ENCODE measurements at places on chromosomes 16 and 17. TPM values are rescaled to one million over a fixed set of nuclear protein-coding genes. Genes with fewer than 3 reads are reported as not detected.

ARHGDIG gene
- not detected for total RNA-seq

TCAP gene
- 0.25 TPM for total RNA-seq

PARN gene
- total RNA-seq: 37.6 TPM

ARHGAP27 gene
- 1.7 TPM for total RNA-seq

TSNAXIP1 gene
- 0.15 TPM for total RNA-seq

SPATA32 gene
- not detected for total RNA-seq

KREMEN2 gene
- not detected for total RNA-seq

PRAC1 gene
- total RNA-seq: not detected

CIAPIN1 gene
- 22.9 TPM for total RNA-seq

CHD9 gene
- total RNA-seq: 52.4 TPM

TBC1D3H gene
- not detected for total RNA-seq

CCL1 gene
- not detected for total RNA-seq

KRT27 gene
- not detected for total RNA-seq

RAP1GAP2 gene
- 0.31 TPM for total RNA-seq

SULT1A2 gene
- total RNA-seq: 3.1 TPM

CLDN7 gene
- 2.0 TPM for total RNA-seq

PRSS36 gene
- not detected for total RNA-seq

CNGB1 gene
- not detected for total RNA-seq

ACSM5 gene
- total RNA-seq: 43.3 TPM

Data from cardiac ventricle fibroblast (primary cell).